CD4-positive, alpha-beta T cell treated with Interleukin-4 for 1 hour (primary cell): ENCODE measurements at places on chromosomes 4 and X.

GRCh38 chrX:87616371-87616770, 98.8 kb downstream of the KLHL4 start:
- DNase-seq = no peak

DNA sequence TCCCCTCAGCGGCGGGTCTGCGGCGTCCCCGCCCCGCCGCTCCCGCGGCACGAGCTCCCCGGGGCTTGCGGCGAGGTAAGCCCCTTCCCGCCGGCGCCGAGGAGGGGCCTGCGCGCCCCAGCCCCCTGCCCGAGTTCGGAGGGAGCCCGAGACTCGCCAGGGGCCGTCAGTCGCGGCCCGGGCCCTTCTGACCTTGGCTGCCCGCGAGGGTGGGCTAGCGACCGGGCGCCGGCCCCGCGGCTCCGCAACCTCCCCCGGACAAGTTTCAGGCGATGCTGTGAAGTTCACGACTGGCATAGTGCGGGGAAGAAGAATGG, 554 bp downstream of the CDKL5 start:
- DNase-seq = no peak

GRCh38 chrX:49673394-49673793, 22.4 kb downstream of the PAGE1 start:
- DNase-seq = no peak

DNA sequence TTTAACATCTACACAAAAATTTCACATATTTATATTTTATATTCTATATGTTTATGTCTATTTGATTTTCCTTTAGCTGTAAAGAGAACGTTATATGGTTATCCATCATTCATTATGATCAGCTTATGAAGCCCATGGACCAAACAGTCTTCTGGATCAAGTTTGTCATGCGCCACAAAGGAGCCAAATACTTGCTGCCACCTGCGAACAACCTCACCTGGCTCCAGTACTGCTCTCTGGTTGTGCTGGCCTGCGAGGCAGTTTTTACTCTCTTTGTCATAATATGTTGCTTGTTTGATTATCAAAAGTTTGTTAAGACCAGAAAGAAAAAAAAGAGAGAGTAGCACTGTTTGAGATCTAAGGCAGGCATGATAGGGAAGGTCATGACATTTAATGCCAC, 38.2 kb downstream of the UGT2B7 start:
- DNase-seq = no peak

GRCh38 chr4:48141048-48141447, 7.0 kb upstream of the TXK start:
- no peak for DNase-seq

GRCh38 chr4:74327762-74328161, 19.5 kb downstream of the EPGN start:
- DNase-seq = no peak

GRCh38 chr4:183263787-183264386, 56.2 kb downstream of the CLDN22 start:
- no peak for DNase-seq

GRCh38 chr4:96675896-96676295, 836.0 kb downstream of the PDHA2 start:
- no peak for DNase-seq

DNA sequence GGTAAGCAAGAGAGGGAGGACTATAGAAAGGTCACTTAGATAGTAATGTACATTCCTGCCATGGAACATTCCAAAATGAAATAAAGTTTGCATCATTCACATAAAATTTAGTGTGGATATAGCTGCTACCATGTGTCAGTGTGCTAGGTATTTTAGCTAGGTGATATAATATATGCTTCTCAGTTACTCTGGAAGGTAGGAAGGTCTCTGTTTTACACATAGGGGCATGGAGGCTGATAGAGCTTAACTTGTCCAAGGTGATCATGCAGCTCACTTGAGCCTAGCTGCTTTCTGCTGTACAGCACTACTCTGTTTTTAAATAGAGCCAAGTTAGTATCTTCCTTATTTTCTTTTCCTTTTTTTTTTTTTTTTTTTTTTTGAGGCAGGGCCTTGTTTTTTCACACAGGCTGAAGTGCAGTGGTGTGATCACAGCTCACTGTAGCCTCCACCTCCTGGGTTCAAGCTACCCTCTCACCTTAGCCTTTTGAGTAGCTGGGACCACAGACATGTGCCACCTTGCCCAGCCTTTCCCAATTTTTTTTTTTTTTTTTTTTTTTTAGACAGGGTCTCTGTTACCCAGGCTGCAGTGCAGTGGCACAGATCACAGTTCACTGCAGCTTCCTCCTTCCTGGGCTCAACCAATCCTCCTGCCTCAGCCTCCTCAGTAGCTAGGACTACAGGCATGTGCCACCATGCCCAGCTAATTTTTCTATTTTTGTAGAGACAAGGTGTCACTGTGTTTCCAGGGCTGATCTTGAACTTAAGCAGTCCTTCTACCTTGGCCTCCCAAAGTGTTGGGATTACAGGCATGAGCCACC, 10.4 kb downstream of the AFF1 start:
- no peak for DNase-seq

DNA sequence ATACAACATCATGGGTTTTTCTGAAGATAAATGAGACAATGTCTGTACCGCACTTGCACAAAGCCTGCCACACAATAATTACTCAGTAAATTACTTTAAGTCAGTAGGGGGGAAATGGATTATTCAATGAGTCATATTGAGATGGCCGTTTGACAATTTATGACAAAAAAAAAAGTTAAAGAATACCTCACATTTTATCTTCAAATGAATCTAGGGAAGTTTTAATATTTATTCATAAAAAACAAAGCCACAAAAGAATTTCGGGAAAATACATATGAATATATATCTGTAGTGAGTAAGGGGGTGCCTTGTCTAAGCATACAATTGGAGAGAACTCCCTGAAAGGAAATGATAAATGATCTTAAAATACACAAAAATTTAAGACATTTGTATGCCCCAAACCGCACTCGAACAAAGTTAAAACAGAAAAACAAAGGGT, 197.0 kb upstream of the SLC7A11 start:
- no peak for DNase-seq

DNA sequence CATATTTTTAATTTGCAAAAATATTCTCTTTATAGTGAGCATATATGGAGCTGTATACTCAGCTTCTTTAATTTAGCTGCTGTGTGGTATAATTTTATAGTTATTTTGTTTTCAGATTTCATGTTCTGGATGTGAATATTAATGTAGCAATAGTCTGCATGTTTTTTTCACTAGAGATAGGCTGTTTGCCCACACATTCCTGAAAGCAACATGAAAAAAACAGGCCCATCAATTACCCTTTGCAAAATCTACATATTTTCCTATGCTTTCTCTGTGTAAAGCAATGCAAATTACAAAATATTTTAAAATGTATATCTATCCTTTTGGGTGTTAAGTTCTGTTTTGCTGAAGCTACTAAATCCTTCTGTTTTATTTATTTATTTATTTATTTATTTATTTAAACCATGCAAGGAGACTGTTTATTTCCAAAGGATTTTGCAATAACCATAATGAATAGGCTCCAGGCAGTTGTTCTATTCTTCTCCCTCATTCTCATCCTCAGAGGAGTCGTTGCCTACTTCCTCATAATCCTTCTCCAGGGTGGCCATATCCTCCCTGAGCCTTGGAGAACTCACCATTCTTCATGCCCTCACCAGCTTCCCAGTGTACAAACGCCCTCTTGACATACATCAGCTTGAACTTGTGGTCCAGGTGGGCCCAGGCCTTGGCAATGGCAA, 277.1 kb downstream of the ANKRD50 start:
- no peak for DNase-seq

DNA sequence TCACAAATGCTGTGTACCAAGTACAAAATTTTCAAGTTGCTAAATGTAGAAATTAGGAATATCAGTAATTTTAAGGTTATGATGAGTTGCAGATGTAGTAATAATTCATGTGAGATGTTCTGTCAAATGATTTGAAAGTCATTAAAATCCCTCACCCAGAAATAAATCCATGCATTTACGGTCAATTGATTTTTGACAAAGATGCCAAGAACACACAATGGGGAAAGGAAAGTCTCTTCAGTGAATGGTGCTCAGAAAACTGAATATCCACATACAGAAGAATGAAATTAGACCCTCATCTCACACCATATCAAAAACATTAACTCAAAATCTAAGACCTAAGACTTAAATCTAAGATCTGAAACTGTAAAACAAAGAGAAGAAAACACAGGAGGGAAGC, 12.9 kb upstream of the BMPR1B start:
- no peak for DNase-seq

GRCh38 chr4:55431710-55432336, 36.1 kb downstream of the TMEM165 start:
- DNase-seq = no peak

DNA sequence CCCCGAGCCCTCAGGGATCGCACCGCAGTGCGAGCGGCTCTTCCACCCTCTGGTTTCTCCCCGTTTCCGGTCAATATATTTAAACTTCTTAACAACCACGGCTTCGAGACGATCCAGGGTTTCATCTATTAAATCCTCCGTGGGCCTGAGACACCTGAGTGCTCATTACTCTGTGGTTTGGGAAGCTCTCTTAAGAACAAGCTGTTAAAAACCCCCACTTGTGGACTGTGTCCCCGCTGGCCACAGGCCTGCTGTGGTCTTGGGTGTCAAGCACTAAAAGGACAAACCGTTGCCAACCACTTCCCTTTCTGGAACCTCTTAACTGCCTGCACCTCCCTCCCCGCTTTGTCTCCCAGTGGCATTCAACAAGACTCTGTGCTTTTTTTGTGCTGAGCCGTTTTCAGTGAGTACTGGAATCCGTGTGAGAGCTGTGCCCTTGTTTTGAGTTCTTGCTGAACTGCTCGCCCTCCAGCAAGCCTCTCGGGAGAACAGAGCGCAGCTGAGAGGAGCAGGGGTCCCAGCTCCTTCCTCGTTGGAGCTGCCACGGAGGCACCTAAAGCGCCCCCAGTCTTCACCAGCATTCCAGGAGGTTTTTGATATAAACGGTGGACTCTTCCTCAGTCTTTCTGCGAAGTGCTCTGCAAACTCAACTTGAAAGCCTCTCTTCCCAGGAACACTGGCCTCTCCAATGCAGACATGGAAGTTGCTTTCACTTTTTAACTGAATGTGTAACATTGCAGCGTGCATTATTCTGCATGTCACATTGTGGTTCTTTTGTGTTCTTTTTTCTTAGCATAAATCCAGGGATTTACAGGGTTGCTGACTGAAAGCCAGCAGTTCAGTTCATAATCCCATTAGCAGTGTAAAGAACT, 691 bp upstream of the IGFBP7 start:
- no peak for DNase-seq

DNA sequence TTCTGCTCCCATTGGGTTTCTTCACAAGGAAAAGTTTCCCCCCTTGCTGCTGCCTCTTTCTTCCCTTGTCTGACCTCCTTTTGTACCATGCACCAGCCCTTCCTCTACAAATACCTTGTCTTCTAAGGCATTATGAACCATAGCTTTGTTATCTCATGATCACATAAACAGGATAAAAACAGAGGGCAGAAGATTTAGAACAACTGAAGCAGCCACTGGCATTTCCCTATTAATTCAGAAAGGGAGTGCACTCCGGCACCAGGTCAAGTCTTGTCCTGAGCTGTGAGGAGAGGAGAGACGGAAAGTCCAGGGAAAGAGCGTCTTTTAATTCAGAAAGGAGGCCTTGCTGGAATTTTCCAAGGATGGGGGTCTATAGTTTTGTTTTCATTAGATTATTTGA, 281.7 kb downstream of the RCHY1 start:
- DNase-seq = no peak

DNA sequence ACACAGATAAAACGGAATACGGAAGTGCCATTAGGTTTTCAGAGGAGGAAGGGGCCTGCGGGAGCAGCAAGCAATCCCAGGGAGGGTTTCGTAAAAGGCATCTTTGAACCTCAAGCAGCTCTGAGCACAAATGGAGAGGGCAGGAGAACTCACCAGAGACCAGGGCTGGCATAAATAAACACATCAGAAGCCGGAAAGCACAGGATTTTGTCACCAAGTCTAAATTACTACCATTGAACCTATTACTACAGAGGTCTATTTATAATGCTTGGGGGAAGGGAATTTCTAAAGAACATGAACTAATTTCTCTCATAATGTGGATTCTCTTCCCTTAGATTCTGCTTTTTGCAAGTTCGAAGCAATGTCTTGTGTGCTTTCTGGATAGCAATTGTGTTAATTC, 39.6 kb upstream of the MBTPS2 start:
- no peak for DNase-seq
